ENCODE measurements at places on chromosomes 12 and 14. TPM values are rescaled to one million over a fixed set of nuclear protein-coding genes. Genes with fewer than 3 reads are reported as not detected.

Gene SRRM4
- total RNA-seq = not detected

DNA sequence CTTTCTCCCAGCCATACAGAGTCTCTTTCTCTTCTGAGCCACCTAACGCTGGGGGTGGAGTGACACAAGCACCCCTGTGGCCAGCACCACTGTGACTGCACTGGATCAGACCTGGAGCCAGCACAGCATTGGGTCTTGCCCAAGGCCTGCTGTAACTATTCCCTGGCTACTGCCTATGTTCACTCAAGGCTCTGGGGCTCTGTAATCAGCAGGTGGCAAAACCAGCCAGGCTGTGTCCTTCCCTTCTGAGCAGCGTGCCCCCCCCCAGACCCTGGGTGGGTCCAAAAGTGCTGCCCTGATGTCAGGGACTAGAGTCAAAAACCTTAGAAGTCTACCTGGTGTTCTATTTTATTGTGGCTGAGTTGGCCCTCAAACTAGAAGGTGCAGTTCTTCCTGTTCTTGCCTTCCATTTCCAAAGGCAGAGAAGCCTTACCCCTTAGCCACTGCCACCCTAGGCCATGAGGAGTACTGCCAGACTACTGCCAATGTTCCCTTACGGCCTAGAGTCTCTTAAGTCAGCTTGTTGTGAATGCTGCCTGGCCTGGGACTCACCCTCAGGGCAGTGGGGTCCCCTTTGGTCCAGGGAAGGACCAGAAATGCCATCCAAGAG is 49.9 kb downstream of the PELI2 start:
- no peak for ATAC-seq

GRCh38 chr14:34436118-34436905 is 25.7 kb downstream of the SPTSSA start:
- no peak for ATAC-seq

DNA sequence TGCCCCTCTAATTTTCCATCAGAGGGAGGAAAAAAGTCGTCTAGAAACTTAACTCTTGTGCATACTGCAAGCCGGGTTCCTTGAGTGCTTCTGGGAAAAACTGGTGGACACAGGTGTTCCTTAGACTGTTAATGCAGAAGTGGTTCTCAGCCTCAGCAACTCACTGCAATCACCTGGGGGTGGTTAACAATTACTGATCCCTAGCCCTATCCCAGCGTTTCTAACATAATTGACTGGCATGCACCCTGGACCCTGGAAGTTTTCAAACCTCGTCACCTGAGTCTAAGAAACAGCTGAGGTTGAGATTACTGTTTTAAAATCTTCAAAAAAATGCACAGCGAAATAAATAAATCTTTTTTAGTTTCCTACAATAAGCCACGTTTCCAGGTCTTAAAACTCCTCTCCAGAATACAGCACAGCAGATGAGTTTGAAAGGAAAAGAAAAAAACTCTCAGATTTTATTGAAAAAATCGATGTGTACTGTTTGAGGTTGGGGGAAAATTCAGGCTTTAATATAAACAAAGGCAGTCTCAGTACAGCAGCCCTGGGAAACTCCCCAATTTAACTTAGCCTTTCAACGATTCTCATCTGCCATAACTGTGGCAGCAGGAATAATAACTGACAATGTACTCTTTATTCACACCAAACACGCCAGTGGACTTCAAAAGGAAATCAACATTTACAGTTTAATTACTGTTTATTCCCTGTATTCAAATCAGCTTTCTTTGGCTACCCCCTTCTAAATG is 45.4 kb downstream of the PHLDA1 start:
- ATAC-seq = no peak

Gene RTL1
- total RNA-seq = 0.31 TPM

DNA sequence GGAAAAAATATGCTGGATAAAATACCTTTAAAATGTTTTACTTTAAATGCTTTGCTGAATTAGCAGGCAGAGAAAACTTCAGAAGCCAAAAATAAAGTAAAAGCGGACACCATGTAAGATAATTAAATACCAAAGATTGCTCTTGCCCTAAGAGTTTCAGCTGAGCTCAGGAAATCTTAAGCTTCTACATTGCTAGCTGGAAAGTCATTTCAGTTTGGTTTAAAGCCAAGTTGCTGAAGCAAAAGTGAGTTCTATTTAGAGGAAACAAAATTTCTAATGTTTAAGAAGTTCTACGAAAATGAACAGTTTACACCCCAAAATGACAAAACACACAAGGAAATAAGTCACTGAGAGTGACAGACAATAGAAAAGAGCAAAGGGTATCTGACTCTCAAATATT is 310.0 kb downstream of the ADAMTS20 start:
- ATAC-seq = no peak

GRCh38 chr12:52865090-52865944 is 16.5 kb upstream of the KRT78 start:
- peak; percentile 67 for ATAC-seq

Gene LTBP2
- total RNA-seq = 158 TPM

Gene CMA1
- 0.93 TPM for total RNA-seq

Gene ACAD10
- total RNA-seq = 16.4 TPM

- no peak for ATAC-seq
Measured at GRCh38 chr12:108531929-108532848, 17.1 kb downstream of the FICD start.

Gene GDF3
- not detected for total RNA-seq

- ATAC-seq = no peak
Measured at GRCh38 chr14:54427871-54428270, 13.3 kb downstream of the CNIH1 start.

- ATAC-seq = no peak
Measured at GRCh38 chr12:18057051-18057450, 32.9 kb downstream of the RERGL start.

DNA sequence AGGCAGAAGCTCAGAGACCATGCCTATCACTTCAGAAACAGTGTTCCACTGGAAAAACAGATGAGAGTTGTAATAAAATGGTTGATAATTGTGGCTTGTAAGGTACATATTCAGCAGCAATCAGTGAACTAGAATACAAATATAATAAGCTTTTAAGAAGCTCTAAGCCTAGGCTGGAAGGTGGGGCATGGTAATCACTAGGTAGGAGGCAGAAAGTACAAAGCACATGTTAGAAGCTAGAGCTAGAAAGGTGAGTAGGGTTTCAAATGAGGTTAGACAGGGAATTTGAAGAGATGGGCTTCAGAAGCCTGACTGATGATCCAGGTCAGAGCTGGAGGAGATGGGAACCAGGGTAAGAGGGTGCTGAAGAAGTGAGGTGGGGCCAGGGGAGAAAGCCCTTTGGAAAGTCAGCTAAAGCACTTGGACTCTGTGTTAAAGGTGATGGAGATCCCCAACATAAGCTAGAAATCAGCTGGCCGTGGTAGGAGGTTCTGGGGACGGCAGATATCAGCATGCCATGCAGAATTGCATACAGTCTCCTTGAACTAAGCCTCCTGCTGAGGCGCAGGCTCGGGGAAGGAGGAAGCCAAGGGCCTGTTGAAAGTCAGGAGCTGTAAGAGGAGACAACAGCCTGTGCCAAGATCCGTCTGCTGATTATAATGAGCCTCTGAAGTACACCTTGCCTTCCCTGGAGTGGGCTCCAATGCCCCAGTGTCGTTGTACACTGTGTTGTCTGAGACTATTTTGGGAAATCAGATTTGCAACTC is 659.4 kb downstream of the BCL11B start:
- ATAC-seq = no peak

GRCh38 chr14:32225378-32225920 is 22.4 kb upstream of the RNU6-8 start:
- ATAC-seq = no peak

GRCh38 chr12:102281231-102281630 is 83.6 kb upstream of the PMCH start:
- ATAC-seq = no peak

Gene TTC9
- total RNA-seq = 7.3 TPM

GRCh38 chr12:94994312-94994711 is 9.2 kb downstream of the NDUFA12 start:
- no peak for ATAC-seq

GRCh38 chr14:99759546-99759925 is 33.7 kb upstream of the EML1 start:
- ATAC-seq = no peak

DNA sequence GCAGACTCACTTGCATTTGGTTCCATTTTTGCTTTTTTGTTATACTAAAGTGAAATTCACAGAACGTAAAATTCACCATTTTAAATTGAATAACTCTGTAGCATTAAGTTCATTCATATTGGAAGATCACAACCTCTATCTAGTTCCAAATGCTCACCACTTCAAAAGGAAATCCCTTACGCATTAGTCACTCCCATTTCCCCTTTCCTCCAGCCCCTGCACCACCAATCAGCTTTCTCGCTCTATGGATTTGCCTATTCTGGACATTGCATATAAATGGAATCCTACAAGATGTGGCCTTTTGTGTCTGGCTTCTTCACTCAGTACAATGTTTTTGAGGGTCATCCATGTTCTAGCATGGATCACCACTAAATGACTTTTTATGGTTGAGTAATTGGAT is 294.5 kb downstream of the KSR2 start:
- ATAC-seq = no peak

DNA sequence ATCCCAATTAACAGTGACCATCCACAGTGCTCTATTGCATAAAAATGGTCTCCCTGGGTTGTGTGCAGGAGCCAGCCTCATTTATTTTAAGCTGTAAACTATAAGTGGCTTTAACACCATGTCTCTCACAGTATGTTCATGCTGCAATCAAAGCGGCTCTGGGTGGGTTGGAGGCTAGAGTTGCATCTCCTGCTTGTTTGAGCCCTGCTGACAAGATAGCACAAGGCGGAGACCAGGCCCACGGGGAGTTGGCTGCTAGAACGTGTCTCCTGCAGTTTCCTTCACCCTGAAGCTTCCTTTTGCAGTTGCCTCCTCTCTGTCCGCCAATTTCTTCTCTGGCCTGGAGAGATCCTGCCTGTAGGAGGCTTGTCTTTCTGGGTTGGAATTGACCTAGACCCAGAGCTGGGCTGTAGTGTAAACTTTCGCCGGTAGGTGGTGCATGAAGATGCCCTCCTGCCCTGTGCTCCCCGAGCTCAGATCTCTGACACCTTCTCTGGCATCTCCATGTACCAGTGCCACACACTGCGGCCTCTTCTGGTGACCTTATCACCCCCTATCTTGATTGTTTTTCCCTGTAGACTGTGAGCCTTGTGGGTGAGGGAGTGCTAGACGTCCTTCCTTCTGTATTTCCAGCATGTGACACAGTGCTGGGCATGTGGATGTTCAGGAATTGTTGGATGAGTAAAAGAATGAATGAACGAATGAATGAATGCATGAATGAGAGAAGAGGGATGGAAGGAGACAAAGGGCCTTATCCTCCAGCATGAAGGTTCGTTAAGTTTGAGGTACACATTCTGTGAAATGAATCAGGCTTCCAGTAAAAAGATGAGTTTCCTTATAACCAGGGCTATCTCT is 10.4 kb downstream of the OTUB2 start:
- ATAC-seq = peak; percentile 79

Gene CD163L1
- 0.42 TPM for total RNA-seq

- ATAC-seq = no peak
Measured at GRCh38 chr12:113273053-113273725, 51.9 kb downstream of the TPCN1 start.

DNA sequence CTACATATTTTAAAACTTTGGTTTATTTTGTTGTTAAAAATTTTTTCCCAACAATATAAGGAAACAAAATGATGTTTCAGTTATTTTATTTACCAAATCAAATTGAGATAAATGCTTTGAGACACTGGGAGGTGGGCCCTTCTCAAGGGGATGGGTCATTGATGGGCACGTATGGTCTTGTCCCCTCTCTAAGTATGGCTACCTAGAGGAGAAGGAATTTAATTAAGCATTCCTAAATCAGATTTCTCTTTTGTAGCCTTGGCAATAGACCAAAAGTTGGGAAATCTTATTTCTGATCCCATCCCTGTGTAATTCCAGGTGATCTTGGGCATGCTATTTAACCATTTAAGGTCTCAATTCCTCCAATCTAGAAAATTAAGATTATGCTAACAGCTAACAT is 79.0 kb downstream of the SCN8A start:
- no peak for ATAC-seq

Gene DPY19L2
- total RNA-seq = 14.3 TPM

DNA sequence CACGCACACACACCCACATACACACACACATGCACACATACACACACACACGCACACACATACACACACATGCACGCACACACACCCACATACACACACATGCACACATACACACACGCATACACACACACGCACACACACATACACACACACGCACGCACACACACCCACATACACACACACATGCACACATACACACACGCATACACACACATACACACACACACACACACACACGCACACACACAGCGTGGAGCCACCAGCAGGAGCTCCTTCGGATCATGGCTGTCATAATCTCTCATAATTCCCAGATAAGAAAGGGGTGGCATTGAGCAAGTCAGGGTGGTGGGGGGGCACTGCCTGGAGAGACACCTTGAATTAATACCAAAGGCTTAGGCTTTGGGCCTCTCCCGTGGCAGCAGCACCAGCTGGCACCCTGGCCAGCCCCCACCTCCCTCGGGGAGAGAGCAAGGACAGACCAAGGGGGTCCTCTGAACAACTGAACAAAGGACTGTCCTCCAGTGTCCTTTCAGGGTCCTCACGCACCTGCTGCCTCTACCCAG is 21.9 kb downstream of the ANO2 start:
- no peak for ATAC-seq

- no peak for ATAC-seq
Measured at GRCh38 chr12:81819991-81820633, 61.0 kb upstream of the PPFIA2 start.

- ATAC-seq = no peak
Measured at GRCh38 chr12:128820723-128821432, 2.9 kb downstream of the SLC15A4 start.

Gene ZFC3H1
- total RNA-seq = 27.1 TPM

DNA sequence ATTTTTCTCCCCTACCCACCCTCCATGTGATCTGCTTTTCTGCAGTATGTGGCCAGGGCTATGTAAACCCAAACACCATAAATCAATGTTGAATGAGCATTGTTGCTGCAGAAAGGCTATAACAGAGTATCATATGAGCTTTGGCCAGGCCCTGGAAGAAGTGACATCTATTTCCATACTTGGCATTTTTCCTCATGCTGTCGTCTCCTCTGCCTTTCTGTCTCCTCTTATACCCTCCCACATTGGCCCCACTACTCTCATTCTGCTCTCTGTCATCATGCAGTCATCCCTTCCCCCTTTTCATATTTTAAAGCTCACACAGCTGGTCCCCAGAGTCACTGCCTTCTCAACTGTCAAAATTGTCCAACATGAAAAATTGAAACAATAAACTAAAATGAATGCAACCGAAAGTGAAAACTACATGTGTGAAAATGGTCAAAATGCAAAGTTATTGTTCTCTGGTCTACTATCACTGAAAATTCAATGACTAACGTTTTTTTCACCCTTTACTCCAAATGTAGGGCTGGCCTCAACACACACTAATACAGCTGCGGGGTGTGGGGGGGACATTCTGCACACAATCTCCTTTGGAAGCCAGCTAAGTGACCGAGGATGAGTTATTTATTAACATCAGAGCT is 290.7 kb upstream of the TMPO start:
- ATAC-seq = no peak

- no peak for ATAC-seq
Measured at GRCh38 chr12:105466901-105467598, 136.6 kb downstream of the C12orf75 start.

Gene PLEKHD1
- 0.16 TPM for total RNA-seq

Gene PRH2
- total RNA-seq = not detected

All from gastroesophageal sphincter (tissue), 4 donors.